ENCODE measurements at places on chromosomes 3 and 15. TPM values are rescaled to one million over a fixed set of nuclear protein-coding genes. Genes with fewer than 3 reads are reported as not detected.

- DNase-seq, result no peak
These were observed 46.4 kb upstream of the TRA2B start for GRCh38 chr3:185984203-185984602.

GRCh38 chr3:143139762-143140161, 20.2 kb downstream of the CHST2 start:
- DNase-seq, result peak; percentile 81

- DNase-seq, result no peak
These were observed 57.2 kb downstream of the EFCAB12 start for GRCh38 chr3:129371041-129371826.

- DNase-seq, result no peak
These were observed 15.7 kb upstream of the LRRC58 start for GRCh38 chr3:120364821-120365220.

DNA sequence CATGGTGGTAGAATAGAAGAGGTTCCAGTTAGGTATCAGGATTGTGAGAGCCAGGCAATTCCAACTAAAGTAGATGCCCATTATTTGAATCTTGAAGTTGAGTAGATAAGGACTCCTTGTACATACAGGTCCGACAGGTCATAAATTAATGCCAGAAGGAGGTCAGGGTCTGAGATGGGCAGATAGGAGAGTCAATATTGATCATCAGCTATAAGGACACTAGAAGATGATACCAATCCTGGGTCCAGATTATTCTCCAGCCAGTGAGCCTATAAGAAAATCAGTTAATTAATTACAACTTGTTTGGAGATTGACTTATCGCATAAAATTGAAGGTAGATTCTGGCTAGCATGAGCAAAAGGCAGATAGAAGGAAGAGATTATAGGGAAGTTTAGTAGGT, 378.4 kb upstream of the NAALADL2 start:
- no peak for DNase-seq

DNA sequence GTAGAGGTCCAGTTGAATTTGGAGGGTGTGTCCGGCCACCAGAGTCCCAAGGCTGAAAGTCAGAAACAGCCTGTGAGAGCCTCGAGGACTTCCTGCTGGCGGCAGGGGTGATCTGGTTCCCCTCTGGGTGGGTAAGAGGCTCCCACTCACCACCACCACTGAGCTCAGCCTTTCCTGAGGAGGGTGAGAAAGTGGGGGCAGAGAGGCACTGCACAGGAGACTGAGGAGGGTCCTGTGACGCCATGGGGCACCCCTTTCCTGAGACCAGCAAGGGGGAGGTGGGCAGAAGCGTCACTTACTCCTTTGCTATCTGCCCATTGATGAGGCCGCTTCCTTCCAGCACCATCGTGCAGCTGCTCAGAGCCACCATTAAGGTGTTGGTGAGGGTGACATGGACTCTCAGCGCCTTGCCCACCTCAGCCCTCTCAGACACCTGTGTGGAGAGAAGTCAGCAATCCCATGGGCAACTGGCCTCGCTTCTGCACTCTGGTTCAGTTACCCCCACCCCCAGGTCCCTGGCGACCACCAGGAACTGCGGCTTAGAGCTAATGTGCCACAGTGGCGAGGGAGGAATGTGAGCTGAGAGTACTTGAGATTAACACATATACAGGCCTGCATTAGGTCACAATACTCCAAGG, 10.0 kb upstream of the TGM5 start:
- DNase-seq, result no peak

- DNase-seq, result no peak
These were observed 452.4 kb downstream of the SHQ1 start for GRCh38 chr3:72395776-72396311.

DNA sequence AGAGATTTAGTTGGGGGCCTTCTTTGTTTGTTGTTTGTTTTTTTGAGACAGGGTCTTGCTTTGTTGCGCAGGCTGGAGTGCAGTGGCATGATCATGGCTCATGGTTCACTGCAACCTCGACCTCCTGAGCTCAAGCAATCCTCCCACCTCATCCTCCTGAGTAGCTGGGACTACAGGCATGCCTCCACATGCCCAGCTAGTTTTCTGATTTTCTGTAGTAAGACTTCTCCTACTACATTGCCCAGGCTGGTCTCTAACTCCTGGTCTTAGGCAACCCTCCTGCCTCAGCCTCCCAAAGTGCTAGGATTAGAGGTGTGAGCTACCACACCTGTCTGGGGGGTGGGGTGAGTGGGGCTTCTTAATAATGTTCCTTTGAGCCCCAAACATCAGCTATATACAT, 148.3 kb upstream of the ADAMTS9 start:
- DNase-seq, result no peak

GRCh38 chr3:159854500-159855124, 134.0 kb upstream of the IL12A start:
- peak; percentile 96 for DNase-seq

- peak; percentile 16 for DNase-seq
These were observed 289.6 kb upstream of the C2CD4B start for GRCh38 chr15:62454567-62455172.

- DNase-seq, result peak; percentile 6
These were observed 177.7 kb downstream of the THRB start for GRCh38 chr3:24316887-24317383.

GRCh38 chr15:100200287-100200880, 141.4 kb downstream of the ADAMTS17 start:
- no peak for DNase-seq

DNA sequence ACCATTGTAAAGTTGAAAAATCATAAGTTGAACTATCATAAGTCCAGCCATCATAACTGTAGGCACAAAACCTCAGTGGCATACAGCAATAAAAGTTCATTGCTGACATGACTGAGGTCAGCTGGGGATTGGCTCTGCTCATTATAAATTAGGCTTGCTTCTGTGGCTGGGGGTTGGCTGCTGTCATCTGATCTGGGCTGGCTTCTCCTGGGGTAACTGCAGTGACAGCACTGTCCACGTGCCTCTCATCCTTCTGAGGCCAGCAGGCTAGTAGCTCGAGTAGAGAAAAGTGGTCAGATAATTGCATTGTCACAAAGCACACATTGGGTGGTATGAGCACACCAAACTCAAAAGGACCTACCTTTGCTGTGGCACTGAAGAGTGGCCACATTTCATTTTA, 31.3 kb downstream of the CMTM7 start:
- no peak for DNase-seq

DNA sequence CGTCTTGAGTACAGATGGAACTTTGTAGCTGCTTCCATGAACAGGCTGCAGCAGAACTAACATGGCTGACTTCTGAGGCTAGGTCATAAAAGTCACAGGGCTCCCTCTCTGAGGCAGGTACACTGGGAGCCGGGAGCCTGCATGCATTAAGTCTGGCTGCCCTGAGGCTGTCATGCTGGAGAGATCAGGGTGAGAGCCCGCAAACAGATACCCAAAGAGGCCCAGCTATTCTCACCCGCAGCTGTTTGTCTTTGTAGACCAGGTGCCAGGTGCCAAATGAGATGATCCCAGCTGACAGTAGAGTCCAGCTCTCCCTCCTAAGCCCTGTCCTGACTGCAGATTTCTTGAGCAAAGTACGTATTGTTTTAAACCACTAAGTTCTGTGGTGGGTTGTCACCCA, 8.6 kb upstream of the SLCO3A1 start:
- no peak for DNase-seq

- DNase-seq, result no peak
These were observed 86.6 kb downstream of the GAP43 start for GRCh38 chr3:115709931-115710330.

CPEB1 gene
- total RNA-seq, result 0.94 TPM

THBS1 gene
- total RNA-seq, result 188 TPM

SPATA12 gene
- 1.6 TPM for total RNA-seq

CYP8B1 gene
- total RNA-seq, result not detected

MTMR10 gene
- 11.7 TPM for total RNA-seq

GUCA1C gene
- total RNA-seq, result not detected

Measured in HT1080 (cell line).